Calu3 (cell line): ENCODE measurements at places on chromosomes 4 and X.
A peak's percentile ranks its signal among the peaks of the same experiment; 100 is the strongest.

GRCh38 chrX:103440621-103441020, 64.3 kb downstream of the BEX3 start:
- no peak for DNase-seq

- no peak for DNase-seq
These were observed 12.5 kb downstream of the MORC4 start for GRCh38 chrX:106987488-106987887.

GRCh38 chrX:115547448-115547847, 13.5 kb upstream of the PLS3 start:
- peak; percentile 7 for DNase-seq

- DNase-seq, result no peak
These were observed 372.1 kb upstream of the SMIM31 start for GRCh38 chr4:164381859-164382258.

DNA sequence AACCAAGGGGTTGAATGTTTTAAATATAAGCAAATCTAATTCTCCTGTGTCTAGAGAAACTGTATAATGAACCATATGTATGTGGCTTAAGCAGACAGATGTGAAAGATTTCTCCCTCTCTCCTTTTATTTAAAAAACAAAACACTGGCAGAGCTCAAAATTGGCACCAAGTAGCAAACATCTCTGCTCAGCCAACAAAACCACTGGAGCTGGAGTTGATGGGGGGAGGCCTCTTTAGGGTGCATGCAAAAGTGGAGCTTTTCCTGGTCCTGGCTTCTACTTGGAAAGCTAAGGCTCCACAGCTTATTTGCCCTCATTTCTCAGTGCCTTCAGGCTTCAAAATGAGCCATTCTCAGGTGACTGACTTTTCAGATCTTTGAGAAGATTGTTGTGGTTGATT, 95.6 kb downstream of the REPS2 start:
- DNase-seq, result no peak

- no peak for DNase-seq
These were observed 23.5 kb downstream of the INTS6L start for GRCh38 chrX:135543924-135544323.

GRCh38 chr4:138275963-138276621, 33.9 kb upstream of the SLC7A11 start:
- DNase-seq, result no peak

GRCh38 chrX:53283567-53283966, 2.2 kb upstream of the IQSEC2 start:
- DNase-seq, result no peak

DNA sequence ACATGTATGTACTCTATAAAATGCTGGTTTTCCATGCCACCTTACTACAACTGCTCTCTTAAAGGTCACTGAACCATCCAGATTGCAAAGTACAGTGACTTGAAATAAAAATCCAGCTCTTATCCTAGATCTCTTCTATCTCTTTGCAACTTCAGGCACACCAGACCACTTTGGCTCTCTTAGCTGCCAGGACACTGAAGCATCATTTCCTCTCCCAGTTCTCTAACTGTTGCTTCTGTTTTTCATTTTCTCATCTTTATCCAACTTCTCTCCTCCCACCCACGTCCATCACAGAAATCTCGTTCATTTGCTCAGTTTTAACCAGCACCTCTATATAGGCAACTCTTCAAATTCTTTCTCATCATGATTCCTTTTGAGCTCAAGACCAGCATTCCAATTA, 74.3 kb downstream of the METTL14 start:
- DNase-seq, result no peak

- DNase-seq, result peak; percentile 92
These were observed at the start of gene EREG for GRCh38 chr4:74364652-74365491. Gene EREG, plus strand, starts transcription at chr4:74365145. Its CDS starts 164 bp downstream, at chr4:74365309.

GRCh38 chrX:146241902-146242301, 424.3 kb downstream of the SLITRK2 start:
- no peak for DNase-seq

GRCh38 chr4:158444621-158445020, 77.1 kb upstream of the RXFP1 start:
- DNase-seq, result no peak

DNA sequence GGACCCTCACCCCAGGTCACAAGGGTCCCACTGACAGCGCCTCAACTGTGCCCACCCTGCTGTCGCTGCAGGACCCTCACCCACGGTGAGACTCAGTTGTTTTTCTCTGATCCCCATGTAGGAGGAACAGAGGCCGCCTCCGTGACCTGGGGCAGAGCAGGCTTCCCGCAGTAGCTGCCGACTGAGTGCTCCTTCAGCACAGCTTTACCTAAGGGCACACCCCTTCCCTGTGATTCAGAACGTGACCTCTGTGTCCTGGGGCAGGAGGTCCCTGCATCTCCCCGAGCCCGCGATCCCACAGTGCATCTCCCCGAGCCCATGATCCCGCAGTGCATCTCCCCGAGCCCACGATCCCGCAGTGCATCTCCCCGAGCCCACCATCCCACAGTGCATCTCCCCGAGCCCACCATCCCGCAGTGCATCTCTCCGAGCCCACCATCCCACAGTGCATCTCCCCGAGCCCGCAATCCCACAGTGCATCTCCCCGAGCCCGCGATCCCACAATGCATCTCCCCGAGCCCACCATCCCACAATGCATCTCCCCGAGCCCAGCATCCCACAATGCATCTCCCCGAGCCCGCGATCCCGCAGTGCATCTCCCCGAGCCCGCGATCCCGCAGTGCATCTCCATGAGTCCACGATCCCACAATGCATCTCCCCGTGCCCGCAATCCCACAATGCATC, 23.6 kb downstream of the PPP2R3B start:
- no peak for DNase-seq

DNA sequence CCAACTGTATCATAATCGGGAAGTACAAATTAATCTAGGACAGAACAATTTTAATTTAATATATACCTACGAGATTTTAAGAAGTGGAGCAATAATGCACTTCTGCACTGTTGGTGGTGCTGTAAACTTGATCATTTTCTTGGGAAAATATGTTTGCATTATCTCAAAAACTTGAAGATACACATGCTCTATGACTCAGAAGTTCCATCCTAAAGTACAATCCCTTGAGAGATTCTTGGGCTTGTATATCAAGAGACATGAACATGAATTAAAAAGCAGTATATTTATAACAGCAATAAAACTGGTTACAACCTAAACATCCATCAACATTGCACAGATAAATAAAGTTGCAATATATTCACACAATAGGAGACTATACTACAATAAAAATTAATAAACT, 168.8 kb downstream of the CLCN4 start:
- no peak for DNase-seq

DNA sequence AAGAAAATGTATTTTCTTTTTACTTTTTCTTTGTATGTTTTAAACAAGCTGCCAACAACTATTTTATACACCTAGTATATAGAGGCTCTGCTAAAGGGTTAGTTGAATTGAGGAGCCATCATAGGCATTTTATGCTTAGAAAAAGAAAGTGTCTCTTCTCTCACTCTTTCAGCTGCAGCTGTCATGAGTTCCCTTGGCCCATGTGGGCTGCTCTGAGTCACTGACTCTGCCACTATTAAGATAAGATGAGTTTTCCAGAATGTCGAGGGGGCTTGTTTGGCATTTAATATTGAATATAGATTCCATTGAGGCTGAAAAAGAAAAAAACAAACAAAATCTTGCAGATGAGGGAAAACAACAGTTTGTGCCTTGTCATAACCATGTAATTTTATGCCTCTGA, 126.0 kb upstream of the PAQR3 start:
- DNase-seq, result no peak

- no peak for DNase-seq
These were observed 423.7 kb downstream of the PDGFC start for GRCh38 chr4:156547891-156548290.

DNA sequence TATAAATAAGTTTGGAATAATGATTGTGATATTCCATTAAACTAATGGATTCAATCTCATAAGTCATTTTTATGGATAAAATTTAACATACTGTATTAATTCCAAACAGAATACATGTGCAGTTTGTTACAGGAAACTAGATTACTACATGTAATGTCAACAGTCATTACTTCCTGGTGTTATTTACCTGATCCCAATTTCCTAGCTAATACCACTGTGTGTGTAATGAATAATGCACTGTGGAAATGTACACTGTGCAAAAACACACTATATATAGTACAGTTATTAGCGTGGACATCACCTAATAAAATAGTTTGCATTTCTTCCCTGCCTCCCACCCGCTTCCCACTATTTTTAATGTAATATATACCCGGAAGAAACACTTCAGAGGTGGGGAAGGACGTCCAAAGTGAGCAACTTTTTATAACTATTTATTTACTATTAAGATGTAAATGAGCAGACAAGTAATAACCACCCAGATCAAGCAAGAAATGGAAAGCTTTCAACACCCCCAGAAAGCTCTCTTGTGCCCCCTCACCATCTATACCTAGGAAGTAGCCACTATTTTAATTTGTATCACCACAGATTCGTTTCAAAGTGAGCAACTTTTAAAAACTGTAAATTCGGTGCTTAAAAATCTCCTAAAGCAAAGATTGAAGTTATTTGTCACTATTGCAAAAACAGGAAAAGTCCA, 219.1 kb downstream of the THOC2 start:
- DNase-seq, result no peak

DNA sequence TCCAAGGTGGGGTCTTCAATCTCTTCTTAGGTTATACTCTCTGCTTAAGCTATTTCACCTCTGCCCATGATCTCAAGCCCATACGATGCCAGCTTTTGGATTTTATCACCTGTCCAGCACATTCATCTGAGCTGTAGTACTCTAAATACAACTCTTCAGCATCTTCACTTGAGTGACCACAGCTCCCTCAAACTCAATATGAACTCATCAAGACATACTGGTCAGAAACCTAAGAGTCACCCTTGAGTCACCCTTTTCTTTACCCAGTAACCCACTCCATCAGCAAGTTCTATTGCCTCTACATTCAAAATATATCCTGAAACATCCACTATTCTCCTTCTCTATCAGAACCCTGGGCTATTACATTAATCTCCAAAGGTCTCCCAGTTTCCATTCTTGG, 69.4 kb downstream of the DCHS2 start:
- no peak for DNase-seq

DNA sequence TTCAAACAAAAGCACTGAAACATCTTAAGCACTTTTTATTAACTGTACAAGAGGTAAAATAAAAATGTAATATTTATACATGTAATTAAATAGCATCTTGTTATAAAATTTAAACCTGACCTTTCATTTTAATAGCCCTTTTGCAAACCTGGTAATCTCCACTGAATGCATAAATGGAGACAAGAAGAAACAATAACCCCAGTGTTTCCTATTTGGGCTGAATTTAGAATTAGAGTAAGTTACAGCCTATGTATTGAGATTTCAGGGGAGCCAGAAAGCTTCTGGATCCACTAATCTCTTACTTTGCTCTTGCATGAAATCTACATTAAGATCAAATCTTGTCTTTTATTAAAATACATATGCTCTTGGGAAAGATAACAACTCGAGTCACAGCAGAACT, 261.8 kb downstream of the ADGRL3 start:
- no peak for DNase-seq

GRCh38 chrX:13598877-13599276, 29.5 kb downstream of the EGFL6 start:
- DNase-seq, result peak; percentile 21
